Activated CD4-positive, alpha-beta T cell treated with anti-CD3 and anti-CD28 coated beads, Interleukin-2, Interleukin-4, amounts not matched to agents 100 ng/mL and 50 ng/mL, durations not matched to agents 16 hours and 8 hours (primary cell): ENCODE measurements at places on chromosomes 7 and 10.
A peak's percentile ranks its signal among the peaks of the same experiment; 100 is the strongest.

GRCh38 chr7:152910545-152911225, 151.1 kb downstream of the ACTR3B start:
- no peak for DNase-seq

DNA sequence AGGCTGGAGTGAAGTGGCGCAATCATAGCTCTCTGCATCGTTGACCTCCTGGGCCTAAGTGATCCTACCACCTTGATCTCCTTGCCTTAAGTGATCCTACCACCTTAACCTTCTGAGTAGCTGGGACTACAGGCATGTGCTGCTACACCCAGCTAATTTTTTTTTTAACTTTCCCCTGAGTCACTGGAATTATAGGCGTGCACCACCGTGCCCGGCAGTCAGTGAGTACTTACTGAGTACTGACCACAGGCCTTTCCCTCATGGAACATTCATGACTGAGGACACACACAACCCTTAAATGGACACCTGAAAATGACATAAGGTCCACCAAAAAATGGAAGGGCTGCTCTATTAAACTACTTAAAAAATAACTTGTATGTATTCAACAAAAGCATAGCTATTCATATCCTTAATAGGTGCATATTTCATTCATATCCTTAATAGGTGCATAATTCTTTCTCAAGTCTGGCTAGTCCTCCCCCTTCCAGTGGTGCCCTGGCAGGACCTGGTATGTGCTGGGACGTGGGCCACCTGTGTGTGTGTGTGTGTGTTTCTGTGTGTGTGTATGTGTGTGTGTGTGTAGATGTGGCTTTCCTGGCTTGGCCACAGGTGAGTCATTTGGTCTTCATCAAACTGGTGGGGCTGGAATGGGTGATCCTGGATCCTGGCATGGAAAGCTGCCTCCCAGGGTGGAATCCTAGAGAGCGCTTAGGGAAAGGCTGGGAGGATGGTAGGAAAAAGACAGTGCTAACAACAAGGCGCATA, 3.5 kb downstream of the FAM180A start:
- DNase-seq: no peak

DNA sequence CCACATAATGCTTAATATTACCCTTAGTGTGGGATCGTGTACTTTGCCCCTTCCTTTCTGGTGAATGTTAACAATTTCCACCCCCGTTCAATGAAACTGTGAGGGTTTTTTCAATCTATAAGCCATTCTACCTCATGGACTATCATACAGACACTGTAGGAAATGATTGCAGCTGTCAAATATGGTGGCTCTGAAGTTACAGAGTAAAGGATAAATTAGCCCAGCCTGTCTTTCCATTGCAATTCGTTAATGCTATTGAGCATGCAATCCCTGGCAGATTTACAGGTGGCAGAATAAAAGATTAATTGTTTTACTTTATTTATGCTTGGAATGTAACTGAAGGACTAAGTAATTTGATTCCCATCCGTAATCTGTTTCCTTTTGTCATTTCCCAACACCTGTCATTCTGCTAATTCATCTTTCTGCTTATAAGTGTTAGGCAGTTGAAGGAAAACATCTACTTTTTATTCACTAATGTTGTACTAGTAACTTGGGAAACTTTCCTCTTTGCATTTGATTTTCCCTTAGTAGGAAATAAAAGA, 1211.6 kb upstream of the LRRN3 start:
- DNase-seq: no peak

- no peak for DNase-seq
Observed at GRCh38 chr10:65864529-65864928, 1061.3 kb upstream of the LRRTM3 start.

- peak; percentile 30 for DNase-seq
Observed at GRCh38 chr10:29386342-29386999, 97.6 kb downstream of the LYZL1 start.

GRCh38 chr10:27382176-27382575, 121.9 kb upstream of the RAB18 start:
- no peak for DNase-seq

DNA sequence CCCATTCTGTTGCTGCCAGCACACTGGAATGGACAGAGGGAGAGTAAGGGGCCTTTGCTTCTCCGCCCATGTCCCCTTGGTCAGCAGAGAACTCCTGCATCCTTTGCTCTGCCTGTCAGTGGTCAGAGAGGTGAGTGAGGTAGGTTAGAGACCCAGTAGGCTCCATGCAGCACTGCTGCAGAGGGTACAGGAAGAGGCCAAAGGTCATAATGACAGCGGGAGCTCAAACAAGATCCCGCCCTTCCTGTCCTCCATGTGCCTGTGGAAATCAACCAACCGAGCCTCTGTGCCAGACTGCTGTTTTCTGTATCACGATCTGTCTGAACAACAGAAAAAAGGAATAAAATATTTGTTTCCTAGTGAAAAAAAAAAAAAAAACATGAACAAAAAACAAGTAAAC, 81.4 kb downstream of the ZNF33B start:
- DNase-seq: no peak

DNA sequence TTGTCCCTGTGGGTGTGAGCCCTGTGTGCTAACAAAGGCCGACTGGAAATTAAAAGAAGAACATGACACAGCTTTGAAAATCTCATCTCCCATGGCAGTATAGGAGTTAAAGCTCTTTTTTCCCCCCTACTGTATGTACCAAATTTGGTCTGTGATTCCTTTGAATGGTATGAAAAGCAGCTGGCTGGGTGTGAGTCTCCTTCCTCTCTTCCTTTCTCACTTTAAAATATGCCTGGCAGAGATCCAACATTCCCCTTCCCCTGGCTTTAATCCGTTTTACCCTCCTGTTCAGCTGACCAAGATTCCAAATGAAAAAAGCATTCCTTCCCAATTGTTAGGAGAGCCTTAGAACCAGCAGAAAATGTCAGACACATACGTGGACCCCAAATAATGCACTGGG, 225.0 kb upstream of the CELF2 start:
- DNase-seq: no peak

- DNase-seq: no peak
Observed at GRCh38 chr10:93458821-93459257, 23.3 kb downstream of the MYOF start.

- peak; percentile 25 for DNase-seq
Observed at GRCh38 chr10:87844837-87845623, 18.3 kb downstream of the KLLN start.

DNA sequence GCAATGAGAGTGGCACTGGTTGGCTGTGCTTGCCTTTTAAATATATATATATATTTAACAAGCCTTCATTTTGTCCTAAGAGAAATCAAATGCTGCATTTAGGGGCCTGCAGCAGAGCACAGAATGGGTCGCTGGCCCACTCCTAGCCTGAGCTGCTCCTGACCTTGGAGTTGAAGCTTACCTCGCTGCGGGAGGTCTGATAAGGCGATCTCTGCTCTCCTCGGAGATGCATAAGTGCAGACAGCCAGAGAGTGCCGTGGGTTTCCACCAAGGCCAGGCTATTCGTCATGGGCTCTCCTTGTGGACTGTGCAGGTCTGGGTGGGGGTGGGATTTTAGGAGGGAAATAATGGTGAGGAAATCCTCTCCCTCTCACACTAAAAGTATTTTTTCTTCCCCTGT, 99.5 kb upstream of the IKZF1 start:
- DNase-seq: no peak

- no peak for DNase-seq
Observed at GRCh38 chr7:3082831-3083230, 39.2 kb upstream of the CARD11 start.

DNA sequence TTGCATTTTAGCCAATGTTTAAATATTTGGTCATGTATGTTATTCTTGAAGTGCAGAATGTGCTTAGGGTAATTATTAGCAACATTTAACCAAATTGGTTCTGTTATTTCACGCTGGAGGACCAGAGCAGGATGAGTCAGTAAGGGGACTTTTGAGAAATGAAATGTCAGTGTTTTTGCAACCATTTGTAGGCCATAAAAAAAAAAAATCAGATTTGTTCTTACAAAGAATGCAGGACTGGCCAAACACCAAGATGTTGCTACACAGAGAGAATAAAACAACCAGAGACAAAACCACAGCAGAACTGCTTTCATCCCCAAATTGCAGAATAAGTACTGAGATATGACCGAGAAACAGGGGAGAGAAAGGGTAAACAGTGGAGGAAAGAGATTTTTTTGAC, 62.1 kb downstream of the TPST1 start:
- DNase-seq: no peak

GRCh38 chr10:35564341-35564968, 40.7 kb upstream of the GJD4 start:
- DNase-seq: no peak

DNA sequence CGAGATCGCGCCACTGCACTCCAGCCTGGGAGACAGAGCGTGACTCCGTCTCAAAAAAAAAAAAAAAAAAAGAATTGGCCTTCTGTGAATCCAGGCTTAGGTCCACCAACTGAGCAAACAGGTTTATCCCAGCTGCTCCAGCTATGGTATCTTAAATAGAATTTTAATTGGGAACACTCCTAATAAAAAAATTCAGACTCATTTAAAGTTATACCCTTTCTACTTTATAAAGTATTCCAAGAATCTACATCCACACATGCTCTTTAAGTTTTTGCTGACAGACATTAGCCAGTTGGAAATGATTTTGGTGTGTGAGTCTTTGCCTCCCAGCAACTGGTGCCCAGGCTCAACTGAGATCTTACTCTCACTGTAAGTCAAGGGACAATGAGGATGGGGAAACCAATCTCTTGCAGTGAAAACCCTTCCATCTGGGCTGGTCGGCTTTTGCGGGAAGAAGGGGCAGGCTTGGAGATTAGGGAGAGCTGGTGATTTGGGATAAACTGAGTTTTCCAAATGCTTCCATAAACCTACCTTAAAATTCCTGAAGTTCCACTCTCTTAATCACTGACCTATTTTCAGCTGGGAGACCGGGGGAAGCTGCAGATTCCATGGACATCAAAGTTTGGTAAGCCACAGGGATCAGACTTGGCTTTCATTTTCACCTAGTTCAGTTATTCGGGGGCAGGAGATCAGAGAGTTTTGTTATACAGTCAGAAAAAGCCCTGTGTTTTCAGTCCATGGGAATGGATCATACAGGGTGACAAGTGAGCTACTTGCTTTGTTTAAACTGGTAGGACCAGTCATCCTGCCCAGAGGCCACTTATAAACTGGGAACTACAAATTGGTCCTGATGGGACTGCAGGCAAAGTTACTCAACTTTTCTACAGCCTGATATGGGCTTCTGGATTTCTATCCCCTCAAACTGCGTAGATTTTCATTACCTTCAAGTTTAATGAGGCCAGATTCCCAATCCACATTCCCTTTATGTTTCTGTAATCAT, 89.3 kb upstream of the ZNF746 start:
- DNase-seq: no peak

DNA sequence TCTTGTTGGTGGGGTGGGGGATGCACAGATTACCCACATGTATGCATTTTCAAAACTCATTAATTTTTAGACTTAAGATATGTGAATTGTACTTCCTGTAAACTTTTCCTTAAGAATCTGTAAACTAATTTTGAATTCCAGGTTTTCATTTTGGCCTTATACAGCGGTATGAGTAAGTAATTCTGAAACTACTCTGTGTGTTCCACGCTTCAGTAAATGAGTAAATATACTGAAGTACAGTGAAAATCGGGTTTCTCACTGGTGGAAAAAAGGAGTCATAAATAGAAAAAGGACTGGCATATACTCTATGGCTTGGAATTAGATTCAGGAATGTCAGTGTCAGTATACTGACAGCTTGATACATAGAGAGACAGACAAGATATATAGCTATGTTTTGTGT, 72.8 kb downstream of the CTTNBP2 start:
- no peak for DNase-seq

- no peak for DNase-seq
Observed at GRCh38 chr7:46544396-46545008, 623.4 kb upstream of the IGFBP3 start.

GRCh38 chr10:96130326-96130995, 364 bp downstream of the ZNF518A start:
- peak; percentile 76 for DNase-seq

DNA sequence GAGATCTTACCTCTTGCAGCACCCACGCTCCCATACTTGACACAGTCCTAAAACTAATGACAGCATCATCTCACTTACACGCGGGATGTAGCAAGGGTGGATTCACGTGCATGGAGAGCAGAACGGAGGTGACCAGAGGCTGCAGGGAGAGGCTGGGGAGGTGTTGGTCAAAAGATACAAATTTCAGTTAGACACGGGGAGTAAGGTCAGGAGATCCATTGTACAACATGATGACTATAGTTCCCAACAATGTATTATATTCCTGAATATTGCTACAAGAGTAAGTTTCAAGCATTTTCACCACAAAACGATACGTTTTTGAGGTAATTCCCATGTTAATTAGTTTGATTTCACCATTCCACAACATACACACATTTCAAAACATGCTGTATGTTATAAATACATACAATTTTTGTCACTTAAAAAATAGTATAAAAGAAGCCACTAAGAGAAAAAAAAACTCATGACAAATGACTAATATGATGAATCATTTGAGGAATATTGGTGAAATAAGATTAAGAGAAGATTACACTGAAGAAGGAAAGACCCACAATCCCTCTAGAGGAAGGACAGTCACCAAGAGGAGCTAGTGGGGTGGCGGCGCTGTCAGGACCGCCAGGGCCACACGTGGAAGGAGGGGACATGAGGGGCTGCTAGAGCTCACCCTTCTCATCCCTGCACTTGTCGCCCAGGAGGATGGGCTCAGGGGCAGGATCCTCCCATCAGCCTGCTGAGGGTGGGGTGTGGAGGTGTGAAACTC, 49.4 kb upstream of the EGFR start:
- no peak for DNase-seq

DNA sequence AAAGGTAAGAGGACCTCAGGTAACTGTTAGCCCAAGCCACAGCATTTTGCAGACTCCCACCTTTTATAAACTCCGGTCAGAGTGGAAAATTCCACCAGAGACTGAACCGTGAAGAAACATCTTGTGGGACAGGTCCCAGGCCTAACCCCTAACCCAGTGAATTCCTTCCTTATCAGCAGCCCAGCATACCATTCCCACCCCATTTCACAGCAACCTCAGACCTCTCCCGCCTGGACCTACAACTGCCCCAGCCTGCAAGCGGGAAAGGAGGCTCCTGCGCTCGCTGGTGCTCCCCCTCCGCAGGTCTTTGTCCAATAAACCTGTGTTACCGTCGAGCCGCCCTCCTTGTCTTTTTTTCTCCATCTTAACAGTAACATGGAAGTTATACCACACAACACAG, 736.6 kb downstream of the MAGI2 start:
- no peak for DNase-seq

DNA sequence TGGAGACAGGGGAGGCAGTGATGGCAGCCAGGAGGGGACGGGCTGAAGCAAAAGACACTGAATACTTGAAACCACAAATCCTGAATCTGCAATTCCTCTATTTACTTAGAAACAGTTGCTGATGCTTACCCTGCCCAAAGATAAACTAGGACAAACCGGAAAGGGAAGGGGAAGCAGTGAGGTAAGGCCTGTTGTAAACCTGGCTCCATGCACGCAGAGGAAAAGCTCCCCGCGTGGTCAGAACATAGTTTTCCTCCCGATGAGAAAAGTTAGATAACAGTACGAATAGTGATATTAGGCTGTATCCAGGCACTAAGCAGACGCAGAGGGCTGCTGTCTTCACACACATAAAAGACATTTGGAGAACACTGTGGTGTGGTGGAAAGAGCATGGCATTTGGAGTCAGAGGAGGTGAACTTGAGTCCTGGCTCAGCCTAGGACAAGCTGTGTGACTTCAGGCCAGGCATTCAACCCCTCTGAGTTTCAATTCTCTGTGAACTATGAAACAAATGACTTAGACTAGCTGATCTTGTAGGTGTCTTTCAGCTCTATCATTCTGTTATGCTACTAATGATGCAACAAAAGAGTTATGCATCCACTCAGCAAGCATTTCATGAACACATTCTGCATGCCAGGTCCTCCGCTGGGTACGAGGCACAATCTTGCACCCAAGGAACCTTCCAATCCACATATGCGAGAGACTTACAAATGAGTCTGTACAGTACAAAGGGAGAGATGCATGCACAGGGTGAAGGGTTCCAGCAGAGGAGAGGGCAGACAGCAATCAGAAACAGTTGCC, 80.9 kb downstream of the SORBS1 start:
- no peak for DNase-seq
